ENCODE measurements at places on chromosomes 12 and 14.

DNA sequence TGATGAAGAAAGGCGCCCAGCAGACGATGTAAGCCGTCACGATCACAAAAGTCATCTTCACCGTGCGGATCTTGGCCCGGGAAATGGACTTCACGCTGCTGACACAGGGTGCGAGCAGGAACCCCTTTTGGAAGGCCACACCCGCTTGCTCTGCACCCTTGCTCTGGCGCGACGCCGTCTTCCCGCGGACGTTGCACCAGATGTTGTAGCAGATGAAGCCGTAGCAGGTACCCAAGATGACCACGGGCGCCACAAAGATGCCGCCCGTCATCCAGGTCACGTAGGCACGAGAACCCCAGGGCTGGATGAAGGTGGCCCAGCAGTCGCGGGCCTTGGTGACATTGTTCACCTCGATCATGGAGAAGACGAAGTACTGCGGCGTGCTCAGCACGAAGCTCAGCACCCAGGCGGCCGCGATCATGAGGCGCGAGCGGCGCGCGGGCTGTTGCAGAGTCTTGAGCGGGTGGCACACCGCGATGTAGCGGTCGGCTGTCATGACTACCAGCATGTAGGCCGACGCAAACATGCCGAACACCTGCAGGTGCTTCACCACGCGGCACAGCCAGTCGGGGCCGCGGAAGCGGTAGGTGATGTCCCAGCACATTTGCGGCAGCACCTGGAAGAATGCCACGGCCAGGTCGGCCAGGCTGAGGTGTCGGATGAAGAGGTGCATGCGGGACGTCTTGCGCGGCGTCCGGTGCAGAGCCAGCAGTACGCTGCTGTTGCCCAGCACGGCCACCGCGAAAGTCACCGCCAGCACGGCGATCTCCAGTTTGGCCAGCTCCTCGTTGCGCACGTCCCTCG, 890 bp downstream of the AVPR1A start:
- DNase-seq = peak; percentile 19

GRCh38 chr14:90513161-90514014, 116.6 kb downstream of the CALM1 start:
- DNase-seq = peak; percentile 96

- DNase-seq = no peak
These were observed 157.8 kb downstream of the RBM19 start for GRCh38 chr12:113808095-113808951.

DNA sequence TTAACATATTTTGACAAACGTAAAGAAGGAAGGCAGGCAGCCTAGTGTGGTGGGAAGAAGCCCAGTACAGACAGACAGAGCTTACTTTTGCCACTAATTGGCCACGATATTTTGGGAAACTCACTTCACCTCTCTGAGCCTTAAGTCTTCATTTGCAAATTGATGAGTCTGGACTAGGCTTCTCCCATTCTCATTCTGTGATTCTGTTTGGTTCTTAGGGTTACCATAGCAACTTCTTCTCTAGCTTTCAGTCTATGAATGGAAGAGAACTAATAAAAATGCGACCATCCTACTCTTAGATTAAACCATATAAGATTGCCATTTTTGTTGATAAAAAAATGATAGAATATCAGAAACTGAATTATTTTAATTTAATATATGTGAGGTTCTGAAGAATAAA, 210.5 kb downstream of the SNAPC1 start:
- DNase-seq = no peak

DNA sequence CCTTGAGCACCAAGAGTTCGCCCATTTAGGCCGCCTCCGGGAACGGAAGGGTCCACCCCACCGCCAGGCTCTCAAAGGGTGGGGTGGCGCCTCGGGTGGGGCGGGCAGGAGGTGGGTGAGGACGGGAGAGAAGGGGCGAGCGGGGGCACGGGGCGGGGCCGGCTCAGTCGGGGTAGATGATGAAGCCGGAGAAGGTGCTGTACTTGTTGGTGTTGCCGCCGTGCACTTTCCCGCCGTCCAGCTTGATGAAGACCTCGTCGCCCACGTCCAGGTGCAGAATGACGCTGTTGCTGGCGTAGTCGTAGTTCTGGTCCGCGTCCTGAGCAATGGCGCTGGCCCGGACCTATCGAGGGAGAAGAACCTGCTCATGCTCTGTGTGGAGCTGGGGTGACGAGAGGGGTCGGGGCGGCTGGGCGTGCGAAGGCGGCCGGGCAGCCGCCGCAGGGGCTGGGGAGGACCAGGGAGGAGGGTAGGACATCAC, 4.1 kb downstream of the C1QL4 start:
- no peak for DNase-seq

GRCh38 chr12:1635301-1636095, 6.5 kb downstream of the WNT5B start:
- no peak for DNase-seq

- DNase-seq = no peak
These were observed 96.6 kb downstream of the SPTSSA start for GRCh38 chr14:34365309-34365915.

DNA sequence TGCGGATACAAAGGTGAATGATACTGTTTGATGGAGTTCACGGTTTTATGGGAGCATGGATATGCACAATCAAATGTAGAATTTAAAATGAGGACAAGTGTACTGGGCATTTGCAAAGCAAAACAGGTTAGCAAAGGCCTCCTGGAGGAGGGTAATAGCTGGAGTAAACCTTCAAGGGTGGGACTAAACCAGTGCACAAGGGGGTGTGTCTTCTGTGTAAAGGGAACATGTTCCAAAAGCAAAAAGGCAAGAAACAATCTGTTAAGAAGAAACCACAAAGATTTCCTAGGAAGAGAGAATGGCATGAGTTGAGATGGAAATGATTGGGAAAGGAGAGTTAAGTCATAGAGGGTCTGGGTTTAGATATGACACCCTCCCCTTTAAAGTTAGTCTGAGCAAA, 109.2 kb upstream of the SLCO1C1 start:
- DNase-seq = no peak

GRCh38 chr12:109707470-109707821, 6.2 kb upstream of the FAM222A start:
- DNase-seq = no peak

GRCh38 chr14:76329154-76329928, 46.6 kb upstream of the ESRRB start:
- no peak for DNase-seq

- DNase-seq = no peak
These were observed 6.0 kb downstream of the KRT75 start for GRCh38 chr12:52428121-52428520.

GRCh38 chr12:117857632-117858612, 110.9 kb downstream of the KSR2 start:
- DNase-seq = no peak

DNA sequence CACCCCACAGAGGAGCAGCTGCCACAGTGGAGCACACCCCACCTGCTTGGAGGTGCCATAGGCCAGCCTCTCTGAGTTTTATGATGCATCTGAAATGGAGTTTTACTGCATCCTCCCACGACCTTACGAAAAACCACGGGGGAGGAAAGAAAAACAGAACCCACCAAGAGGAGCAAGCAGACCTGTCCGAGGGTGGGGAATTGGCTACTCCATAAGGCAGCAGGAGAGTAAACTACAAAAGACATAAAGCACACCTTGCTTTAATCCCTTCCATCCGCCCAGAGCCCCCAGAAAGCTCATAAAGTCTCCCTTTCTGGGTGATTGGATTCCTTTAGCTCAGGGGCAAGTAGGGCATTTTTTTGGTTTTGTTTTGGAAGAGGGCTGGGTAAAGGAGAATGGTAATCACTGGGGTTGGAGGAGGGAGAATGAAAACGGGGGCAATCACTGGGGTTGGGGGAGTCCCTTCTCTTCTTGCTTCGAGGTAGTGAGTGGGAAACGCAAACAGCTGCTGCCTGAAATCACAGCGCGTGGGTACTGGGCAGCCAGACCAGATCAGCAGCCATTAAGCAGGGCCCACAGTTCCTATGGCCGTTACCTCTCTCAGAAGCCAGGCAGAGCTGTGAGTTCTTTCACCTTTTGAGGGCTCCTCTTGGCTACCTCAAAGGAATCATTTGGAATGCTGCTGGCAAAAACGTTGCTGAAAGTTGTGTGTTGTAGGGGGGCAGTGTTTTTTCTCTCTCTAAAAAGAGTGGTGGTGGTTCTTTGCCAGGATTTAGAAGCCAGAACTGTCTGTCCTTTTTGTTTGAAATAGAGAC, 433.6 kb downstream of the ZFP36L1 start:
- no peak for DNase-seq

DNA sequence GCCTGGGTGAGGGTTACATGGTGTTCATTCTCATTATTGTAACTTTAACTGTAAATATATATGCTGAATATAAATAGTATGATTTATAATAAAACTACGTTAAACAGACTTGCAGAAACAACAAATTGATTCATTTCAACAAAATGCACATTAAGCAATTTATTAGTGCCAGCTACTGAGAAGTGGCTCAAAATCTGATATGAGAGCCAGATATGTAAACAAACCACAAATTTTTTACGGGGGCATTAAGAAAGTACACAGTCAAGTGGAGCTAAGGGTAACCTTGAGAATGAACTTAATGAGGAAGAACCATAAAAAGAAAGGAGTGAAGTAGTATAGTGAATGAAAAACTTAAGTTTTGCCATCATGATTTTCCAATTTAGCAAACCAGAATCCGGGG, 40.3 kb downstream of the CEP128 start:
- DNase-seq = no peak

DNA sequence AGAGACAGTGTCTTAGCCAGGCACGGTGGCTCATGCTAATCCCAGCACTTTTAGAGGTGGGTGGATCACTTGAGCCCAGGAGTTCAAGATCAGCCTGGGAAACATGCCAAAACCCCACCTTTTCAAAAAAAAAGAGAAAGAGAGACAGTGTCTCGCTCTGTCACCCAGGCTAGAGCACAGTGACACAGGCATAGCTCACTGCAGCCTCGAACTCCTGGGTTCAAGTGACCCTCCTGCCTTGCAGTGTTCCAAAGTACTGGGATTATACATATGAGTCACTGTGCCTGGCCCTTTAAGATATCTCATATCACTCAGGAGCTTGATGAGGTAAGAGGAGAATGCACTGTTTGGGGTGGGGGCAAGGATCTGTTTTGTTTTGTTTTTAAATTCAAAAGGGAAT, 48.1 kb upstream of the LTBP2 start:
- DNase-seq = no peak

- no peak for DNase-seq
These were observed 389.2 kb downstream of the RAD51B start for GRCh38 chr14:68208626-68209317.

DNA sequence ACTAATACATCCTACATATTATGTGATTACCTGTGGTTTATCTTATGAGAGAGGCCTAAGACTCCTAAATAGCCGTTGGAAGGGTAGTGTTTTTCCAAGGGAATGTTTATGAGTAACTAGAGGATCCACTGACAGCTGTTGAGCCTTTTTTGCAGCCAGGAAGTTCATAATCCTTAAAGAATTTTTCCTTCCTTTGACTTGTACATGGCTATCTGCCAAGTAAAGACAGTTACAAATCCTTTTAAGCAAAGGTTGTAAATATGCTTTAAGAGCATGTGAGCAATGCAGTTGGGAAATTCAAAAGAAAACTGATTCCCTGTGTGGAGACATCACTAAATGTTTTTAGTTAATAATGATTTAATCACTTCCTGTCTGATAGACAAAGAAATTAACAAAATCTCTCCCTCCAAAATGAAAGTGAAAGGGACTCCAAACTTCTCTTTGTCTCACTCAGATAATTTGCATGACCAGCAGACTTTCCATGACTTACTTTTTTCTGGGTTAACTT, 333.8 kb downstream of the PDZRN4 start:
- no peak for DNase-seq

GRCh38 chr12:25972783-25973182, 14.3 kb downstream of the RASSF8 start:
- DNase-seq = no peak

- DNase-seq = no peak
These were observed 4.5 kb downstream of the ARHGEF40 start for GRCh38 chr14:21074398-21075272.

- DNase-seq = no peak
These were observed 5.0 kb upstream of the LGALS3 start for GRCh38 chr14:55123852-55124639.

GRCh38 chr14:37843954-37844607, 248.7 kb downstream of the TTC6 start:
- no peak for DNase-seq

DNA sequence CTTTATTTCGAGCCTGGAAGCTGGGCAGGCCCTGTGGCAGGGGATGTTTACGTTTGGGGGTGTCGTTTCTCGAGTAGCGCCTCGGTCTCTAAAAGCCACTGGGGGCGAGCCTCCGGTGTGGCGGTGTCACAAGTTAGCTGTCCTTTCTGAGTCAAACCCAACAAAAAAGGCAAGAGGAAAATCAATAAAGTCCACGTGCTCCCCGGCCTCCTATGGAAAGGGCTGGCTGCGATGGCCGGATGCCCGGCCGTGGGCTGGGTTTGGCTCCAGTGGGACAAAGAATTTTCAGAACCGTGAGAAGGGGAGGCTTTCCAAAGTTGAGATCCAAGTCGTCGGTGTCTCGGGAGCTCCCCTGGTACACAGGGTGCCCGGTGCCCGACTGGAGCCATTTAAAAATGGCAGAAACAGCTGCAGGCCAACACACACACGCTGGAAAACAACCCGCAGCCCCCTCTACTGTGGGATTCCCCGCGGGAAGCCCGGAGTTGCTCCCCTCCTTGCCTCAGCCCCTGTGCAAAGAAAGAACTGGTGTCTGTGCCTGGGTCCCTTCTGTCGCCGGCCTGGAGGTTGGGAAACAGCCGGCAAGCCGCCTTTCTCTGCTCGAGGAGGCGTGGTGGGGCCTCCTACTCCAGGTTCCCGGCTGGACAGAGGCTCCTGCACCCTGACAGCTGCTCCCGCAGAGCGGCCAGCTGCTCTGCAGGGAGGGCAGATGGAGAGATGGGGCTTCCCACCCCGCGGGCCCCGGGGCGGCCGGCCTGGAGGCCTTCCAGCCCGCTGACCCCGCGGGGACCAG, 1.9 kb downstream of the BCL7A start:
- DNase-seq = no peak

DNA sequence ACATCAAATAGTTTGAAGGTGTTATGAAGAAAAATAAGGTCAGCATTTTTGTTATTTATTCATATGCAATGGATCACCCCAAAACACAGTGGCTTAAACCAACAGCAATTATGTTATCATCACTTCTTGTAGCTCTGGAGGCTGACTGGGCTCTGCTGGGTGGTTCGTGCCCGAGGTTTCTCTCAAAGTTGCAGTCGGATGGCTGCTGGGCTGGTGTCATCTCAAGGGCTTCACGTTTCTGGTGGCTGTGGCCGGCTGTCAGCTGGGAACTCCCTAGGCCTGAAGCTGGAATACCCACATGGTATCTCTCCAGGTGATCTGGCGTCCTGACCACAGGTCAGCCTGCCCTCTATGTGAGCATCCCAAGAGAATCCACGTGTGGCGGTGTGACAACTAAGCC, 12.0 kb downstream of the DIO3 start:
- no peak for DNase-seq

- DNase-seq = no peak
These were observed 11.7 kb downstream of the SP1 start for GRCh38 chr12:53391724-53392123.

- DNase-seq = no peak
These were observed at the start of gene LPAR5 for GRCh38 chr12:6635856-6636531. TSS of gene LPAR5 (minus strand) at chr12:6635959. CDS start at chr12:6621248, 14,711 bp downstream.
